ENCODE measurements at places on chromosomes 3 and 15.
A peak's percentile ranks its signal among the peaks of the same experiment; 100 is the strongest.

DNA sequence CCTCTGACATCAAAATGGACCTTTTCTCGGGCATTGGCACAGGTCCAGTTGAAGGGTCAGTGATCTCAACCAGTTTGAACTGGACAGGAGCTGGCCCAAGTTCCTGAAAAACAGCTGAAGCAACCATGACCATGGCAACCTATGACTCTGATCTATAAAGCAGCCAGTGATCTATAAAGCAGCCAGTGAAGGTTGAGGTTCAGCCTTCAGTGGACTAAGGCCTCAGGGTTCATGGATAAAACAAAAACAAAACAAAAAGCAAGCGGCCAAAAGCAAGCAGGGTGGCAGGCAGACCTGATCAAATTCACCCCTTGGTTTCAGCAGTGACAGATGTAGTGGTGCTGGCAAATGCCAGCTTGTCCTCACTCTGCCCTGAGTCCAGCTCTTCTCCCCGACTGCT, 10.0 kb upstream of the CHRNB4 start:
- no peak for DNase-seq

DNA sequence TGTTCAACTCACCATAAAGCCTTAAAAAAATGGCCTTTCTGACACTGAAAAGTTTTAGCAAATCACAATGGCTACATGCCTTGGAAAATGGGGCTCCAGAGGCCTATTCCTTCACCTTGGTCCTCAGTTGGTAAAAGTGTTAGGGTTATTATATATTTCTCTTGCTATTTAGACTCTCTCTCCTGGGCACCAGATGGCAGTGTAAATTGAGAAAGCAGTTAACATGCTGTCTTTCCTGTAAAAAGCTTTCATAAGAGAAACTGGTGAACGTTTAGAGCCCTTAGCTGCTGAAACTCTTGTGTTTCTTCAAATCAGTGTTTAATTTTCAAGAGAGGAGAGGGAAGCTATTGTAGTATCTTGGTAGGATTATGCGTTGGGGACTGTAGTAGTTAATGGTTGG, 89.9 kb downstream of the LRTM1 start:
- DNase-seq: no peak

GRCh38 chr3:179624451-179624850, 19.9 kb downstream of the NDUFB5 start:
- DNase-seq: no peak

GRCh38 chr3:122458992-122459391, 43.1 kb upstream of the WDR5B start:
- no peak for DNase-seq

DNA sequence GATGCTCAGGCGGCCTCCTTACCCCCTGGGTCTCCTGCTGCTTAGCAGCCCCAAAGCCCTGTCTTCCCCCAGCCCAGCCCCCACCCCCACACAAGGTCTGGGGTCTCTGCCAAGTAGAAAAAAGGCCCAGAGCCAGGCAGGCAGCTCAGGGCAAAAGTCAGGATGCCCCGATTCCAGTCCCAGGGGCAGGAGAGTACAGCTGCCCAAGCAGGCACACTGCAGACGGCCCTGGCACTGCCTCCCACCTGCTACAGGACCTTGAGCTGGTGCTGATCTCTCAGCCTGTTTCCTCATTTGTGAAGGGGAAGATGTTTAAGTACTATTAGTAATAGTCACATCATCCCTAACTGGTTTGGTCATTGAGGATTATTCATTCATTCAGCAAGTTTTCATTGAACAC, 12.6 kb downstream of the TMEM43 start:
- DNase-seq: no peak

- DNase-seq: no peak
Measured at GRCh38 chr3:46283881-46284450, 41.7 kb downstream of the CCR3 start.

DNA sequence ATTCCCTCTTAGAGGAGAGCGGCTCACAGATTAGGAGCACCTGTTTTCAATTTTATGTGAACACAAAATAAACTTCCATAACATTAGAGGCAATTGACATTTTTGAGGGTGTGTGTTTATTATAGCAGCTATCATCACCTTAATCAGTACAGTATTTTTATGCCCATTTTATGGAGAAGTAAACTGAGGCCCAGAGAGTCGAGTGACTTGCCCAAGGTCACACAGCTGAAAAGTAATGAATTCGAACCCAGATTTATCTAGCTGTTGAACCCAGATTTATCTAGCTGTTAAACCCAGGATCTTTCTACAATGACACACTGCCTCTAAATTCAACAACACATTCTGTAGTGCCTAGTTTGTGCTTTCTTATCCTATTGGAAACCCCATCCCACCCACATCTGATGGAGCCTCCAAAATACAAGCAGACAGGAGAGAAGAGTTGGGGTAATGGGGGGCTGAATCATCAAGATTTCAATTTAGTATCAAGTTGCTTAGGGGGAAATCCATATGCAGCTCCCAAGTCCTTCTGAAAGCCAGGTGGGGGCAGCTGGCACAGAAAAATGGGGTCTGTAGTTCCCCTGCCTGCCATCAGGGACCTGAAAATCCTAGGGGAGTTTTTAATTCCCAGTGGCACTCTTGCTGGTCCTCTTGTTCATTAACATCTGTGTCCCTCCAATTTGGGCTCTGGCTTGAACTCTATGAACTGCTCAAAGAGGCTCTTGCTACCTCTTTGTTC, 50.4 kb upstream of the TRA2B start:
- no peak for DNase-seq

DNA sequence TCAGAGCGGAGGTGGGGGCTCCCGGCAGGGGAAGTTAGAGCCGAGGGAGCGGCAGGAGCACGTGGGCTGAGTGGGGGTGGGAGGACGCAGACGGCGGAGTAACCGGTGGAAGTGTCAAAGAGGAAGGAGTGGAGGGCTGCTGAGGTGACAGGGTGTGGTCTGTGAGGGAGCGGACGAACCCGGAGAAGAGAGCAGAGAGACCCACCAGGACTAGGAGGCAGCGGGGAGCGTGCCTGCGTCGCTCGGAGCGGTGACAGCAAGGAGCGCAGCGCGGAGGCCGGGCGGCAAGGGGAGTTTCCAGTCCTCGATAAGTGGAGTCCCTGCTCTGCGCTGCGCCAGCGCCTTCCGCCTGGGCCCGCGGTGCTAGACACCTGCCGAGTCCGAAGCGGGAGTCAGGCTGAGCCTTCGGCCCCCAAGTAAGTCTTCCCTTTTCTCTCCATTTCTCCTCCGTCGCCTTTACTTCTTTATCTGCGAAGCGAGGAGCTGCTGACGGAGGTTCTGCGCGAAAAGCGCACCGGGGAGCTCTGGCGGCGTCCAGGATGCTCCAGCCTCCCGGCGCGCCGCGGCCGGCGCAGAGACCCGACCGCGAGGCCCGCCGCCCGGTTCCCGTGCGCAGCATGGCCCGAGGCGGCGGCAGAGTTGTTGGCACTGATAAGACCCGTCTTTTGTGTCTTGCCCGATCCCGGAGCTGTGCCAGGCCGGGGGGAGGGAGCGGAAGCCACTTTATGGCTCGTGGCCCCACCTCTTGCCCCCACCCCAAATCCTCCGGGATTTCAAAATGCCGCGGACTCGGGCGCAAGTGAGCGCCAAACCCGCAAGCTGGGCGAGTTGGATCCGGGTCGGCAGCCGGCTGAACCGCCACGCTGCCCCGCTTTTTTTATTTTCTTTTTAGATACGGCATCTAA, 533.0 kb upstream of the SEMA6D start:
- DNase-seq: no peak

- no peak for DNase-seq
Measured at GRCh38 chr3:169541528-169541927, 122.0 kb downstream of the MECOM start.

DNA sequence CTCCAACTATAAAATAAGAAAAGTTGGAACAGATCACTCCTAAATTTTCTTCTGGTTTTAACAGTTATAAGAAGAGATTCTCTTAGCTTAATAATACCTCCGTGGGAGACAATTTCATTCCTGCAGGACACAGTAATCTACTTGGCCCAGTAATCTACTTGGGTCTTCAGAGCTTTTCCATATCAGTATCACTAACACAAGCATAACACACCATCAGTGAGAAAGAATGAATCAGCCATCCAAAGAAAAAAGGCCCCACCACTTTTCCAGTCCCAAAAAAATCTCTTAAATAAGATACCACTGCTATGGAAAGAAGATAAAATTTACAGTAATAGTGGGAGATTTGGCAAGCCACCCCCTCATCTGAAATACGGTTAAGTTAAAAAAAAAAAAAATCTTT, 20.2 kb downstream of the SIN3A start:
- DNase-seq: no peak

DNA sequence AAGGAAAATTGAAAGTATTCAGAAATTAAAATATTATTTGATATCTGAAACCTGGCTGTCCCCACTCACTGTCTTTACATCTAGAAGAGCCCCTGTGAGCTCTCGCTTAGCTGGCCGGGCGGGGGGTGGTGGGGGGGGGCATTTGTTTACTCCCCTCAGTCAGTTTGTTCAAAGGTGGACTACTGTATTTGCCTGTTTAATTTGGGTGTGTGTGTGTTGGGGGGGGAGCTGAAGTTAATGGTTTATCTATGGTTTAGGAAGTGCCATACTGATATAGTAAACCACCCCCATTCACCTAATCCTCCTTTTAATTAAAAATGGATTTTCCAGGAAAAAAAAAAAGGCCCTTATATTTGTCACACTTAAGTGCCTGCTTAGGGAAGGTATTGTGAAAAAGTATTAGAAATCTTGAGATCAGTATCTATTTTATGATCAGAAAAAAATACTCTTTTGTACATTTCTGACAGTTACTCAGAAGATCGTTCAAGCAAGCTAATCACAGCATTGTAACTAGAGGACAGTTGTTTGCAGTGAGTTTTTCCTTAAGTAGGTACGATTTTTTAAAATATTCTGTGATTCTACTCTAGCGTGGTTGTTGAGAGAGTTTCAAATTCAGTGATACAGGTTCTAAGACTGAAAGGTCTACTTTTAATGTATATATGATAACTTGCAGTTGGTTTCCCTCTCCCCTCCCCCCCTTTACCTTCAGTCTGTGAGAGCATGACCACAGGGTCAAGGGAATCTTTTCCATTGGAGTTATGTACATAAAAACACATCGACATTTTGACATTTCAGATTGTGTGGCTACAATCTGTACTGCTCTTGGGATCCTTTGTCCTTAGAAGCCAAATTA, 8.5 kb downstream of the NR2F2 start:
- no peak for DNase-seq

DNA sequence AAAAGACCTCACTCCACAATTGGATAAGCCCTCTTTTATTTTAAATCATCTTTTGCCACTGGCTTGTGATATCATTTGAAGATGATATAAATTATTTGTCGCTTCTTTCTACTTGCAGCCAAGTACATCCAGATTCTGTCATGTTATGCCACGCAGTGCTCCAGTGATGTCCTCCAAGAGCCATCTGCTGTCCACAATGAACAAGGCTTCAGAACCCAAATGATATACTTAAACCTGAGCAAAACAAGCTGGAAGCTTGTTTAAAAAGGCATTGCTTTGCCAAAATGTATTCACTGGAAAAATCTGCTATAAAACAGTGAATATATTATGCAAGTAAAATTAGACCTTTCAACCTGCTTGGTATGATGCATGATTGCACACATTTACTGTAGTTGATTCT, 58.8 kb upstream of the ARL6 start:
- DNase-seq: no peak

- no peak for DNase-seq
Measured at GRCh38 chr3:150177673-150178381, 207.1 kb upstream of the PFN2 start.

GRCh38 chr3:84962415-84962814, 3.6 kb downstream of the CADM2 start:
- no peak for DNase-seq

GRCh38 chr3:197709135-197709534, 27.6 kb downstream of the RUBCN start:
- no peak for DNase-seq

DNA sequence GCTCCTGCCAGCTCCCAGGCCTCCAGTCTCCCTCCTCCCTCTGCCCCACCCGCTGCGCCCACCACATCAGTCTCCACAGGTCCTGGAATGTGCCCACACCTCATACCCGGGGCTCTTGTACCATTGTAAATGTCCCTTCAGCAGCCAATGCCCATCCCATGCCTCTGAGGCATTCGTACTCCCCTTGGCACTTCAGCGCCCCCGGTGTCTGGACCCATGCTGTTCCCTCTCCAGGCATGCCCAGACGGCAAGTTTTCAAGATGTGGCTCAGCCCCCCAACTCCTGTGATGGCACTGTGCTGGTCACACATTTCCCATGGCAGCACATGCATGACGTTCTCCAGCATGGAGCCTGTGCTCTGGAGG, 13.3 kb downstream of the PLXND1 start:
- no peak for DNase-seq

DNA sequence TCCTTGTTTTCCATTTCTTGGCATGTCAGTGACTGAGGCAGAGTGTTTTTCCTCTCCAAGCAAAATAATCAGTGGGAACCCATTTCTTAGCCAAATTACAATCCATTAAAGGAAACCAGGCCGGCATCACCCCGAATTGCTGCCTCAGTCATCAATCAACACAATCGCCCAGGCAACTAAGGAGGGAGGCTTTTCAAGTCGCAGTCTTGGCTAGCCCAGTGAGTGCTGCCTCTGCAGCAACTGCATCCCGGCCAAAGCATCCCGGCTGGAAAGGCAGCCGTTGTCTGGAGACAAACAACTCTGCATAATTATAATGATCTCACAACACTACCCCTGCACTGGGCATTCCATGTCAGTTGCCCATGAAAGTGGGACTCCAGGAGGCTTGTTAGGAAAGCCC, 213.5 kb upstream of the PRICKLE2 start:
- no peak for DNase-seq

- no peak for DNase-seq
Measured at GRCh38 chr15:68228971-68229385, 550 bp downstream of the CLN6 start.

DNA sequence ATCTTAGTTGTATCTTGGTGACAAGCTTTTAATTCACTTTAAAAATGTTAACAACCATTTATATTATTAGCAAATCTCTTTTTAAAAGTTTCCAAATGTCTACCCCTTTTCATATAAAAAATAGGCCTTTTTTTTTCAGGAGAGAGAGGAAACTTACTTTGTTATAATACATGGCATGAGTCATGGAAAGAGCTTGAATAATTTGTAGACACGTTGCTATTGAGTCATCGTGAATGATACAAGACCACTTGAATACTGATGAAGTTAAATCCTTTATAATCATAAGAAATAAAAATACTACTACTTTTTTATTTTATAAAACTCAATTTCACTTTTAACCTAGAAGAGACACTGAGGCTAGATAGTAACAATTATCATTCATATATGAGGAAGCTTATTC, 70.3 kb upstream of the BBX start:
- DNase-seq: no peak

GRCh38 chr3:146839727-146840375, 234.7 kb upstream of the PLSCR5 start:
- DNase-seq: no peak

GRCh38 chr3:170584585-170585007, 1.3 kb downstream of the SLC7A14 start:
- peak; percentile 25 for DNase-seq

DNA sequence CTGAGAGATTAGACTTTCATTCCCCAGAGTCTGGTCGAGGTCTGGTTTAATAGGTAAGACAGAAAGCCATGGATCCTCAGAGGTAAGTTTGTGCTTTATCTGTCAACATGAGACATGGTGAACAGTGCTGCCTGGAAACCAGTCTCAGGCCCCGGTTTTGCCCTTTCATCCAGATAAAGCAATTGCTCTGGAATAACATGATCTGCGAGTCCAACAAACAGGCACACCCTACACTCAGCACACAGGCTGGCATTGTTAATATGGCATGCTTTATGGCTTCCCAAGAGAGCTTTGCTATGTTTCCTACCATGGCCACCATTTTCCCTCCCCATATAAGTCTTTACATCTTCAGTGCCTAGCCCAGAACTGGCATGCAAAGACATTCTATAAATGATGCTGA, 30.1 kb upstream of the MNS1 start:
- no peak for DNase-seq

- no peak for DNase-seq
Measured at GRCh38 chr3:65723985-65724384, 314.7 kb downstream of the MAGI1 start.
